ENCODE measurements at places on chromosomes 7 and 10. TPM values are rescaled to one million over a fixed set of nuclear protein-coding genes. Genes with fewer than 3 reads are reported as not detected.

Gene CYP26A1
- total RNA-seq: 1.6 TPM

Gene SFTPA1
- not detected for total RNA-seq

Gene CFTR
- total RNA-seq: not detected

Gene GRID2IP
- total RNA-seq: 0.09 TPM

Gene LRRD1
- total RNA-seq: not detected

Gene BEND7
- total RNA-seq: 9.3 TPM

Gene LIPK
- not detected for total RNA-seq

All from dermis lymphatic vessel endothelial cell (primary cell).